Lung (tissue), 17 donors: ENCODE measurements at places on chromosomes 12 and 14.

- H3K27me3 ChIP-seq, result no peaks in the 10 kb centered on the region
- H3K4me3 ChIP-seq, result no peak overlapping the region
- no peaks in the 10 kb centered on the region for H3K36me3 ChIP-seq
- no peaks in the 10 kb centered on the region for H3K4me1 ChIP-seq
- DNase-seq, result no peak
Observed at GRCh38 chr12:46950094-46950493, 124.3 kb upstream of the SLC38A4 start.

DNA sequence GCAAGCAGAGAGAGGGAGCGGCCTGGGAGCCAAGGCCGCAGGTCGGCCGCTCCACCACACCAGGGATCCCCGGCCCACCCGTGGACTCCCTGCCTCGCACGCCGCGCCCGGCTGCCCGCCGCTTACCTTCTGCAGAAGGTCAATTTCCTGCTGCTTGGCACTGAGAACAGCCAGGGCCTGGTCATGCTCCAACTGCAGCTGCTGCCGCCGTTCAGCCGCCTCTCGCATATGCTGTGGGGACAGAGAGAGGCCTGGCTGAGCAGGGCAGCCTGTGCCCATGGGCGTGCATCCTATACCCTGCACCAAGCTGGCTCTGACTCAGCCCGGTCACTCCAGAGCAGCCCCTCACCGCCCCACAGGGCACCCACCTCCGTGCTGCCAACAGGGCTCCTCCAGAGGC, 141.1 kb downstream of the PIWIL1 start:
- H3K27ac ChIP-seq, result no peak overlapping the region
- H3K27me3 ChIP-seq, result peaks cover 4% of the 10 kb centered on the region
- H3K36me3 ChIP-seq, result no peaks in the 10 kb centered on the region
- H3K4me3 ChIP-seq, result no peak overlapping the region

- no peaks in the 10 kb centered on the region for H3K4me1 ChIP-seq
- no peaks in the 10 kb centered on the region for H3K27me3 ChIP-seq
- no peak overlapping the region for H3K4me3 ChIP-seq
- no peak overlapping the region for H3K27ac ChIP-seq
- H3K36me3 ChIP-seq, result no peaks in the 10 kb centered on the region
Observed at GRCh38 chr12:83865431-83865830, 1047.2 kb downstream of the SLC6A15 start.

DNA sequence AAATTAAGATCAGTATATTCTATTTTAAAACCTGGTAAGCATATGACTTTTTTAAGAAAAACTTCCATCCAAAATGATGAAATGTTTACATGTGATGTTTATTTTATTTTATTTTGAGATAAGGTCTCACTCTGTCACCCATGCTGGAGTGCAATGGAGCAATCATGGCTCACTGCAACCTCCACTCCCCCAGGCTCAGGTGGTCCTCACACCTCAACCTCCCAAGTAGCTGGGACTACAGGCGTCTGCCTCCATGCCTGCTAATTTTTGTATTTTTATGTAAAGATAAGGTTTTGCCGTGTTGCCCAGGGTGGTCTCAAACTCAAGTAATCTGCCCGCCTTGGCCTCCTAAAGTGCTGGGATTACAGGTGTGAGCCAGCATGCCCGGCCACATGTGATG, 141.8 kb downstream of the ZFP36L1 start:
- H3K27me3 ChIP-seq, result no peaks in the 10 kb centered on the region
- H3K36me3 ChIP-seq, result no peaks in the 10 kb centered on the region
- DNase-seq, result no peak
- H3K4me3 ChIP-seq, result no peak overlapping the region

GRCh38 chr14:20997115-20997514, 2.0 kb upstream of the SLC39A2 start:
- H3K27ac ChIP-seq, result no peak overlapping the region
- H3K4me3 ChIP-seq, result no peak overlapping the region
- H3K27me3 ChIP-seq, result no peaks in the 10 kb centered on the region
- H3K36me3 ChIP-seq, result peaks cover 34% of the 10 kb centered on the region

DNA sequence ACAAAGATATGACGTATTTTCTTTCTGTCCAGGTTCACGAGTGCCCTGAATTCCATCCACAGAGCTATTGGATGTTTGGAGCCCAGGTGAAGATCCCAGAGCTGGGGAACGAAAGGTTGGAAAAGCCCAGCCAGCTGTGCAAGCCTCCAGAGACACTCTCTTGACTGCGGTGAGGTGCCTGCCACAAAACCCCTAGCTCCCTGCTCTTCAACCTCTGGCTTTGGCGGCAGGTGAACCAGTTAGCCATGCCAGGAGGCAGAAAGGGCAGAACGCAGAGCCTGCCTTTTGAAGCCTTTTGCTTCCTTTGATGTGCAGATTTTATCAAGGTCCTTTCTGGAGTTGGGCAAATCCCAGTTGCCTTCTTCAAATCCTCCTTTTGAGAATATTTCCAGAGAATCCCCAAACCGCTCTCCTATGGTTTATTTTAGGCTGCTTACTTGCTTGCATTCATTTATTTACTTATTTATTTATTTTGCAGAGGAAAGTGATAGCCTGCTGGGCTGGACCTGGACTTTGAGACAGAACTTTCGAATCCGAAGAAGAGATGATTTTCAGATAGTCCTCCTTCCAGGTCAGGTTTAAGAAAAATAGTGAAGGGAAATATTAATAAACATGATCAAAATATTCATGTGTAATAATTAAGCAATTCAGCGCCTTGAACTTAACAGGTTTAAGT, 411.2 kb upstream of the TBX3 start:
- H3K27me3 ChIP-seq, result no peaks in the 10 kb centered on the region
- H3K4me3 ChIP-seq, result no peak overlapping the region
- peaks cover 11% of the 10 kb centered on the region for H3K4me1 ChIP-seq
- no peak overlapping the region for H3K27ac ChIP-seq

GRCh38 chr14:81625343-81625742, 91.7 kb upstream of the SEL1L start:
- H3K4me1 ChIP-seq, result no peaks in the 10 kb centered on the region
- H3K27ac ChIP-seq, result no peak overlapping the region
- H3K27me3 ChIP-seq, result no peaks in the 10 kb centered on the region
- no peak overlapping the region for H3K4me3 ChIP-seq
- no peak for DNase-seq

GRCh38 chr12:7934091-7934888, 1.7 kb downstream of the SLC2A3 start:
- H3K27me3 ChIP-seq, result no peaks in the 10 kb centered on the region
- H3K4me1 ChIP-seq, result no peaks in the 10 kb centered on the region
- peak overlapping the region; percentile 62 for H3K4me3 ChIP-seq
- no peak for DNase-seq
- peak overlapping the region; percentile 59 for H3K27ac ChIP-seq

- DNase-seq, result no peak
- H3K36me3 ChIP-seq, result peaks cover 1% of the 10 kb centered on the region
Observed at GRCh38 chr14:61063461-61063860, 82.4 kb downstream of the SLC38A6 start.

GRCh38 chr12:109459247-109459646, 17.9 kb downstream of the KCTD10 start:
- peaks cover 25% of the 10 kb centered on the region for H3K36me3 ChIP-seq
- DNase-seq, result no peak
- H3K27me3 ChIP-seq, result no peaks in the 10 kb centered on the region
- H3K4me1 ChIP-seq, result peaks cover 37% of the 10 kb centered on the region
- H3K4me3 ChIP-seq, result no peak overlapping the region
- peak overlapping the region; percentile 62 for H3K27ac ChIP-seq

- no peaks in the 10 kb centered on the region for H3K36me3 ChIP-seq
- no peak overlapping the region for H3K4me3 ChIP-seq
- H3K27ac ChIP-seq, result no peak overlapping the region
- no peaks in the 10 kb centered on the region for H3K27me3 ChIP-seq
Observed at GRCh38 chr12:19576506-19577280, 137.4 kb downstream of the AEBP2 start.

- no peaks in the 10 kb centered on the region for H3K36me3 ChIP-seq
- H3K27me3 ChIP-seq, result no peaks in the 10 kb centered on the region
- H3K27ac ChIP-seq, result peak overlapping the region; percentile 92
- H3K4me1 ChIP-seq, result peaks cover 22% of the 10 kb centered on the region
- DNase-seq, result peak; percentile 88
- no peak overlapping the region for H3K4me3 ChIP-seq
Observed at GRCh38 chr12:120249875-120250795, 15.4 kb downstream of the PXN start.

DNA sequence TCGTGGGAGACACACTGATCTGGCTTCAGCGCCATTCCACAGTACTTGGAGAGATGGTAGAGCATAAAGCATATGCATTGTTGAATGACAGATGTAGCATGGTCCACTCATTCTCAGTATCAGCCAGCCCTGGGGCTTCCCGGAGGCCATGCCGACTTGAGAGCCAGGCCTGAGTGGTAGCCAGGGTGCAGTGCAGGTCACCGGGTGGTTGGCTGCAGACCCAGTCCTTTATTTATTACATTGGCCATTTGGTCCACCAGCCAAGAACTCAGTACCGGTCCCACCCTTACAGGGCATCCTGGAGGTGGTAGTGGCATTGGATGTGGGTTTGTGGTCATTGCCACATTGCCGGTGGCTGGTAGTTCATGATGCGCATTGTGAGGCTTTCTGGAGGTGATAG, 121.6 kb upstream of the RTL1 start:
- no peak overlapping the region for H3K27ac ChIP-seq
- no peak overlapping the region for H3K4me3 ChIP-seq
- H3K27me3 ChIP-seq, result no peaks in the 10 kb centered on the region
- DNase-seq, result no peak

GRCh38 chr12:54146506-54147145, 42.2 kb downstream of the SMUG1 start:
- H3K4me1 ChIP-seq, result no peaks in the 10 kb centered on the region
- no peak for DNase-seq
- H3K4me3 ChIP-seq, result no peak overlapping the region
- H3K27me3 ChIP-seq, result no peaks in the 10 kb centered on the region
- H3K27ac ChIP-seq, result no peak overlapping the region

DNA sequence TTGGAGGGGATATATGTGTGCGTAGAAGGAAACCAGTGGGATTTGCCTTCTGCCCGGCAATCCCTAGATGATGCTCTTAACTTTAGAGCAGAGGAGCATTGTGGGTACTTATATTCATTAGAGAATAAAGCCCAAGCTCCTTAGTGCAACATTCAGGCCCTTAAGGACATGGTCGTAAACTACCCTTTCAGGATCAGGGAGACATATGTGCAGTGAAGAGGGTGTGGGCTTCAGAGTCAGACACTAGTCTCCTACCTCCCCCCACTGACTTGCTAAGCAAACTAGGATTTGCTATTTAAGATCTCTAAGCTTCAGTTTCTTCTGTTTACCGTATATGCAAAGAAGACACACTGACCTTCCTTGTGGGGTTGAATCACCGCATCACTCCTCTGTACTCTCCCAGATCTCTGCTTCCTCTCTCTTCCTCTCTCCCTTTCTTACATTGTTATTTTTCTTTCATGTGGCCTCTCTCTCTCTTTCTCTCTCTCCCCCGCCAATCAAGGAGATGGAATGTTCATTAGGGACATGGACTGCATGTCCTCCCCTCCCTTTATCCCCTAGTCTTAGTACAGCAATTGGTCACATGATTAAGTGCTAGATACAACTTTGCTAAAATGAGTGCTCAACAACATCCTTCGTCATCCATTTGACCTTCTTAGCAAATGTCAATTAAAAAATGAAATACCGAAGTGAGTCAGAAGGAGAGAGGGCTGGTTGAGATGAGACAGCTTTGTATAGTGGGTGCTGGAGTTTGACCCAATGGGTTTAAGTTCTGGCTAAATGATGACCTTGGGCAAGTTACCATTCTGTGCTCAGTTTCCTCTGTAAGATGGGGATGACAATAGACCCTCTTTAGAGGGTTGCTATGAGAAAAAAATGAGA, 91.7 kb downstream of the TMX1 start:
- H3K4me3 ChIP-seq, result no peak overlapping the region
- H3K36me3 ChIP-seq, result no peaks in the 10 kb centered on the region
- H3K27ac ChIP-seq, result no peak overlapping the region
- no peaks in the 10 kb centered on the region for H3K27me3 ChIP-seq
- no peak for DNase-seq

GRCh38 chr14:73663548-73664212, 18.9 kb downstream of the DNAL1 start:
- H3K4me3 ChIP-seq, result no peak overlapping the region
- peaks cover 5% of the 10 kb centered on the region for H3K36me3 ChIP-seq
- no peak for DNase-seq
- no peak overlapping the region for H3K27ac ChIP-seq
- no peaks in the 10 kb centered on the region for H3K4me1 ChIP-seq
- no peaks in the 10 kb centered on the region for H3K27me3 ChIP-seq

DNA sequence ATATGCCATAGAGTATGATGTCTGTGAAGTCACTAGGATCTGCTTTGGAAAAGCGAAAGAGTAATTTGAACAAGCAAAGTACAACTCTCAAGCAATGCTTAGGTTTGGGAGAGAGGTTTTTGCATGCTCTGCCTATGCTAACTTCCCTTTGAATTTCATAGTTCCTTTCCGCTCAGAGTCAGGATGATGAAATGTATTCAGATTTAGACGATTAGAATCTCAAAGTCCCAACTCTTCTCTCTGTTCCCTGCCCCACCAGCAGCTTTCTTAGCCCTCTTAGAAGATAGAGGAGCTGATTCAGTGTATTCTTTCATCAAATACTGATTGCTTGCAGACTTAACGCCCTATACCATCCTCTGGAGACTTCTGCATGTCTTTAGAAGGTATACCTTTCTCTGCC, 11.5 kb downstream of the RAB5B start:
- peaks cover 41% of the 10 kb centered on the region for H3K36me3 ChIP-seq
- DNase-seq, result no peak
- no peaks in the 10 kb centered on the region for H3K4me1 ChIP-seq
- no peaks in the 10 kb centered on the region for H3K27me3 ChIP-seq

DNA sequence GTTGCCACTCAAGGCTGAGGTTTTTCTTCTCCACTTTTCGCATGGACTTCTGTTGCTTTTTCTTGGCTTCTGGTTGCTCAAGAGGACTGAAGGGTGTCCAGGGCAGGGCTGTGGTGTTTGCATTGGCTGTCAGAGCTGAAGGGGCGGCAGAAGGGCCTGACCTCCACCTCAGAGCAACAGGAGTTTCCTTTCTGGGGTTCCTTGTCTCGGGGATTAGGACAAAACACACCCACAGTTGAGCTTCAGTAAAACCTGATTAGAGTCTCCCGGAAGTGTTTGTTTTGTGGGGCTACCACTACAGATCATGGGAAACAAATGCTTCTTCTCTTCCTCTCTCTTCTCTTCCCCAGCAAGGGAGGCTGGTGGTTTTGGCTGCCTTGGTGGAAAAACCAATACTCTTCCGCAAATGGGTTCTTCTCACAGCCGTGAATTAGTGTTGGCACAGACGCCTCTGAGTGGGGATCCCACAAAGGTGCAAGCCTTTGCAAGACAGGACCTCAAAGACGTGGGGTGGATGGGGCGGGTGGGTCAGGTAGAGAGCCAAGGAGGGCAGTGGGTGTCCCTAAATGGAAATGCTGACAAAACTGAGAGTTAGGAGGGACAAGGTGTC, 317.7 kb upstream of the TBX3 start:
- H3K4me1 ChIP-seq, result no peaks in the 10 kb centered on the region
- H3K27ac ChIP-seq, result no peak overlapping the region
- H3K4me3 ChIP-seq, result no peak overlapping the region
- no peaks in the 10 kb centered on the region for H3K27me3 ChIP-seq
- DNase-seq, result no peak
- H3K36me3 ChIP-seq, result no peaks in the 10 kb centered on the region
